ENCODE measurements at places on chromosomes 2 and 18.
A peak's percentile ranks its signal among the peaks of the same experiment; 100 is the strongest.

- DNase-seq, result no peak
Observed at GRCh38 chr2:41947701-41948396, 100.0 kb upstream of the PKDCC start.

DNA sequence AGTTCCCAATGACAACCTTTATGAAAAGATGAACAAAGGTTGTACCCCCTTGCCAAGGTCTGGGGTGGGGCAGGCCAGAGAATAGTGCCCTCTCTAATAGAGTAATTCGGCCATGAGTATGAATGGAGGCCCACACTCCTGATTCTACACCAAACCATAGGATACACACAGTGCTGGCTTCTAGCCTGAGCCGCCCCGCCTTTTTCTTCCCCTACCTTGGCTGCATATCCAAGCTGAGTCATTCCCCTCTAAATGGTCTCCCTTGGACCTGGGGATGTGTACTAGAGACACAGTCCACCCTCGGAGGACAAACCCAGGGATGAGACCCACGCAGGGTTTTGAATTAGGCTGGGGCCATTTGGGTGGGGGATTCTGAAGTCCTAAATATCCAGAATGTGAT, 107.2 kb upstream of the CAPN13 start:
- no peak for DNase-seq

DNA sequence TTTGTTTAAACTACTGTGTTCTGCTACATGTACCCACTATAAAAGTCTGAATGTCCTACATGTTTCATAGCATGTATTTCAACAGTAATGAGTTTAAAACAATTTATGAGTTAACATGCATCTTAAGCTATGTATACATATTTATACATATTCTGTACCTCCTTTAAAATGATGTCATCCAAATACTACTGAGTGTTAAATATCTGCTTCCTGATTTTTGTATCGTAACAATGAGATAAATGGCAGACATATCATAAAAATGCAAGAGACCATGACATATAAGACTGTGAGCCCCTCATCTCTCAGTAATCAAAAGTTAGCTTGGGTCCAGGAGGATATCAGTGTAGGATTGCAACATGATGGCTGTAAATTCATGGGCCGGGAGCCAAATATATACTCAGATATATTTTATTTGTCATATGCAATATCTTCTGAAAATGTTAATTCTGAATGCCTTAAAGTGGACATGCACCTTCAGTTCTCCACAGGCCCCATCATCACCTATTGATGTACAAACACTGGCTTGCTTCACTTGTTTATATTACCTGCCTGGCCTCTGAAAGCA, 3.6 kb downstream of the COL5A2 start:
- DNase-seq, result no peak

GRCh38 chr2:169221745-169222369, 140.5 kb downstream of the LRP2 start:
- no peak for DNase-seq

- DNase-seq, result no peak
Observed at GRCh38 chr2:85547859-85548607, 9.1 kb downstream of the MAT2A start.

DNA sequence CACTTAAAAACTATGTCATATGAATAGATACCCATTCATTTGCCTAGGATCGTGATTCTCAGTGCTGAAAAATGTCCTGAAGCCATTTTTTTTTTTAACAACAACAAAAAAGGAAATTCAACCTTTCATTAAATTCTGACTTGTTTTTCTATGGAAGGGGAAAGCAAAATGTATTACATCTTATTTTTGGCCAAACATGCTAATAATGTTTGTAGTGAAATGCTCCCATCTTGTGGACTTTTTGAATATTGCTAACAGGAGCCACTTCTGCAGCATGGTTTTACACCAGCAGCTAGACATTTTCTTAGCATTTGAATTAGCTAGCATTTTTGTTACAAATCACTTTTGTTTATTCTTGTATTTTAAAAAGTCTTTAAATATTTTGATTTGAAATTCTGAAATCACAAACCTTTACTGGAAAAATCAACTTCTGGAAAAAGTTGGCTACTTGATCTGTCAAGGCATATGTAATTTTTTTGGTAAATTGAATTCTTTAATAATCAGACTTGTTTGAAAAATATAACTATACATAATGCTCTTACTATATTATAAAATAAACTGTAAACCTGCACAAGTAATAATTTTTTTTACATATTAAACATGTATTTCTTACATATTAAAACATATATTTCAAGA, 75.8 kb downstream of the KIDINS220 start:
- DNase-seq, result no peak

GRCh38 chr2:96254571-96254970, 11.2 kb downstream of the TMEM127 start:
- no peak for DNase-seq

GRCh38 chr2:23824777-23825212, 102.1 kb downstream of the ATAD2B start:
- DNase-seq, result no peak

GRCh38 chr2:2698182-2699120, 367.4 kb upstream of the MYT1L start:
- DNase-seq, result no peak

DNA sequence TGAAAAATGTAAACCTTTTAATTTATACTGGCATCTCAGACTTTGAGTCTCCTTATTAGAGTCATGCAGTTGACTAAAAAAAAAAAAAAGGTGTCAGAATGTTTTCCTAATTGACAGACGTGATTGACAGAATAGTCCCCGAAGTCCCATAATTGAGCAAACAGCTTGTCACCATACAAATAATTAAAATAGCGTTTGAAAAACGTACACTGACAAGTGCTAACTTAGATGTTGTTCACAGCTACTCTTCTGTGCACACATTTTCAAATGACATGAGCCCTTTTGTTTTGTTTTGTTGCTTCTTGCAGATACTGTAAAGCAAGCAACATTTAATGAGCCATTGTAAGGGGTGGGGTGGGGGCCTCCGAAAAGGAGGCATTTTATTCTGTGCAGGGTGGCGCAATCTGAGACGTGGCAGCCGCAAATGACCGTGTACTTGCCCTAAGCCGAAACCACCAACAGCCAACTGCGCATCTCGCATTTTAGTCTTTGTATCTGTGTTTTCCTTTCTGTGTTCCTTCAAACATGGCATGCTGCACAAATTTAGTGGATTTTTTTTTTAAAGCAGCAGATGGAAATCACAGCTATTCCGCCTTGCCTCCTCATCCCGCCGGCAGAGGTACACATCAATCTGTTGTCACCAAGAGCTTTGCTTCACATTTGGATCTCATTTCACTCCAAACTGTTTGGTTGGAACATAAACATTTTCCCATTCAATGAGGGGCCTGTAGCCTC, 52.4 kb downstream of the LPIN1 start:
- DNase-seq, result no peak

GRCh38 chr2:232632229-232632903, 1.0 kb upstream of the EFHD1 start:
- DNase-seq, result no peak

GRCh38 chr2:71721362-71721665, 268.0 kb downstream of the DYSF start:
- no peak for DNase-seq

GRCh38 chr2:237786936-237787335, 11.6 kb upstream of the RBM44 start:
- DNase-seq, result no peak

DNA sequence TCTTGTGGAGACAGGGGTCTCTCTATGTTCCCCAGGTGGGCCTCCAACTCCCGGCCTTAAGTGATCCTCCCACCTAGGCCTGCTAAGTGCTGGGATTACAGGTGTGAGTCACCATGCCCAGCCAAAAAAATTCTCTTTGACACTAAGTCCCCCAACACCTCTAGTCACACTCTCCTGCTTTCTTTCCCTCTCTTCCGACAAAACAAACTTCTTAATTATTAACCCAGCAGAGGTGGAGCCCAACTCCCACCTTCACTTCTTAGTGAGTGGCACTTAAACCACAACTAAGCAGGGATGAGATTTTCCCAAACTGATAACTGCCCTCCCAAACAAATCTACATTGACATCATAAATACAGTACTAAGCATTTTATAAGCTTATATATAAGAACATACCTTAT, 60.5 kb upstream of the PMAIP1 start:
- DNase-seq, result no peak

DNA sequence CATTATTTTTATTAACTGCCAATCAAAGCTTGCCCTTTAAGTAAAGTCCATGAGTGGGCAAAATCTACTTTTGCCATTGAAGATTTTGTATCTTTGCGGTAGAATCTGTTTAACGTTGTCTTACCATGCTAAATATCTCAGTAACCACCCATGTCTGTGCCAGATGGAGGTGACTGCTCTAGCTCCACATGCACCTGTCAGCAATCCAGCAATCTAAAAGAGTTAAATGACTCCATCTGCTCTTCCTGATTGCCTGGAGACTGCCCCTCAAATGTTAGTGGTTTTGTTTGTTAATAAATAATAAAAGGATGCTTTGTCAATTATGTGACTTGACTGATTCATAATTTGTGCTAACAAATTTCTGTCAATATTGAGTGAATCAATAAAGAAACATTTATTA, 141.7 kb downstream of the RBM43 start:
- no peak for DNase-seq

- no peak for DNase-seq
Observed at GRCh38 chr2:100057901-100058261, 84.5 kb downstream of the AFF3 start.

DNA sequence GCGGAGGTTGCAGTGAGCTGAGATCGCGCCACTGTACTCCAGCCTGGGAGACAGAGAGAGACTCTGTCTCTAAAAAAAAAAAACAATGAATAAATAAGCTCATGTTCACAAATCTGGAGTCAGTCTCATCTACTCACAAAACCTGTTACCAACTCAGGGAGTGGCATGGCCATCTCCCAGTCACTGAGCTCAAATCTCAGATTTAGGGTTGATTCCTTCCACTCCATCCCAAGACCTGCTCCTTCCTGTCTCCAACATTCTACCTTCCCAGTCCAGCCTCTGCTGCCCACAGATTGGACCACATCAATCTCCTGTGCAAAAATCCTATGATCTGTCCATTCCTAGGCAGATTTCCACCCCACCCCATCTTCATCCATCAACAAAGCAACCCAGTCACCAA, 1.6 kb downstream of the STAT1 start:
- DNase-seq, result no peak

GRCh38 chr2:21820271-21820670, 696.5 kb downstream of the TDRD15 start:
- no peak for DNase-seq

- no peak for DNase-seq
Observed at GRCh38 chr2:69692424-69692823, 48.9 kb upstream of the AAK1 start.

GRCh38 chr18:76364282-76365259, 130.5 kb downstream of the ZNF516 start:
- DNase-seq, result no peak

DNA sequence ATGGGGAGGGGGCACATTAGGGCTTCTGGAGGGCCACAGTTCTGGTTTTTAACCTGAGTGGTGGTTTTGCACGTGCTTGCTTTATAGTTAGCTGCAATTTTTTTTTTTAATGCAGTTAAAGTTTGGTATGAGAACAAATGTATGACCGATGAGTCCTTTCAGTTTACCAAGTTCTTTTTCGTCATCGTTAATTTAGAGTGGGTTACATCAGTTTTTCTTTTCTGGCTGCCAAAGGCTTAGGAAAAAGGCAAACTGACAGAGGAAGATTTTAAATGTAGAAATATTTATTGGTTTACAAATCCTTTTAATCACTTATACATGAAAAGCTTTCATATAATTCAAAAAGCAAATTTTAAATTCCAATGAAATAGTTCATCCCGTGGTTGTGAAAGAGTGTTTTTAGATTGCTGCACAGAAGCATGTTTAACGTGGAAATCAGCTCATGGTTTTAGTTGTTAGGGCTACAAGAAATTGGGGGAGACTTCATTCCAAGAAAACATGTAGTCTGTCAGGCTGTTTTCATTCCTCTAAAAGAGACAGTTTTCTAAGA, 82.9 kb downstream of the MSH2 start:
- DNase-seq, result no peak

- no peak for DNase-seq
Observed at GRCh38 chr2:101998896-101999789, 7.4 kb downstream of the IL1R2 start.

GRCh38 chr18:71849407-71849806, 694.7 kb downstream of the CBLN2 start:
- no peak for DNase-seq

DNA sequence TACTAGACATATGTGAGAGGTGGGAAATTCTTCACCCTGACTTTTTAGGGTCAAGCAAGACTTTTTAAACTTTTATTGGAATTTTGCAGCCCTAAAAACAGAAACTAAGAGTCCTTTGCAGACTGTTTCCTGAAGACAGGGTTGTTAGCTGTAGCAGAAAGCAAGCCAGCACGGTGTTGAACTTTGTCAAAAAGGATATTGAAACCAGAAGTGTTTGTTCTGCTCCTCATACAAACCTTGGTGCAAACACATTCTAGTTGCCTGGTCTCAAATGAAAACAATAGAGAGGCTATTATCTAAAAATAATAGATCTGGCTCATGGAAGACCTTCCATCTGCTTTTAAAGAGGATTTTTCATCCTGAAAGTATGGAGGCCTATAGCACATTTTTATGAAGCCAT, 65.8 kb upstream of the IGFBP5 start:
- no peak for DNase-seq

- no peak for DNase-seq
Observed at GRCh38 chr2:7559791-7560190, 642.6 kb downstream of the RNF144A start.

DNA sequence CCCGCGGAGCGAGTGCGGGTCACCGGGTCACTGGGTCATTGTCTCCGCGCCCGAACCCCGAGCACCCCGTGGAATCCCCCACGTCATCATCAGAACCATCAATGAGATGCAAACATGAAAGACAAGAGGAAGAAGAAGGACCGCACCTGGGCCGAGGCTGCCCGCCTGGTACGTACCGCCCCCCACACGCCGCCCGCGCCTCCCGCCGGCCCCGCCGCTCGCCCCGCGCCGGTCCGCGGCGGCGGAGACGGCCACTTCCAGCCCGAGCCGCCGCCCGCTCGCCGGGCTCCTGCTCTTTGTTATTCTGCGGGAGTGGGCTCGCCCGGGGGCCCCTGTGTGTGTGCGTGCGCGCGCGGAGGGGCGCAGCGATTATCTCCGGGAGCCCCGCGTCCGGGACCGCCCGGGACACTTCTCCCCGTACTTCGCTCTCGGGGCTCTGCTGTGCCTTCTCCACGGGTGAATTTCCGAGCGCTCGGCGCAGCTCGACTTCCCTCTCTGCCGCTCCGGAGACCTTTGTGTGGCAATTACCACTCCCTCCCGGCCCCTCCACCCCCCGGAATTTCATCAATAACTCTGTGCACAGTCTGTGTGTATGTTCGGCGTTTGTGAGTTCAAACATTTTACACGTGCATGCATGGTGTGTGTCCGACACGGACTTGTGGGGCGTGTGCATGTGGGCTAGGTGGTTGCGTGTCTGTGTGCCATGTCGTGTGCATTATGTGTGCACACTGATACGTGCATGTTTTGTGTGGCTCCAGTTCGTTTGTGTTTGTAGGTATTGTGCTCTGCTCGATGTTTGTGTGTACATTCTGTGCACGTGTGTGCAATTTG, 714 bp downstream of the ASXL3 start:
- DNase-seq, result no peak

- DNase-seq, result peak; percentile 25
Observed at GRCh38 chr2:29314816-29315571, 199.8 kb downstream of the CLIP4 start.

GRCh38 chr18:79949697-79950487, 1.6 kb downstream of the SLC66A2 start:
- DNase-seq, result no peak

GRCh38 chr18:49398331-49398730, 62.1 kb downstream of the DYM start:
- no peak for DNase-seq

- no peak for DNase-seq
Observed at GRCh38 chr2:183069174-183069573, 9.4 kb upstream of the DUSP19 start.

Measured in stimulated activated CD8-positive, alpha-beta memory T cell treated with anti-CD3 and anti-CD28 coated beads, Interleukin-4, amount 100 ng/mL, for 1 hour (primary cell).